Stimulated activated CD8-positive, alpha-beta memory T cell treated with anti-CD3 and anti-CD28 coated beads, Interleukin-15, amount 100 ng/mL, for 24 hours (primary cell): ENCODE measurements at places on chromosomes 2 and 18.

DNA sequence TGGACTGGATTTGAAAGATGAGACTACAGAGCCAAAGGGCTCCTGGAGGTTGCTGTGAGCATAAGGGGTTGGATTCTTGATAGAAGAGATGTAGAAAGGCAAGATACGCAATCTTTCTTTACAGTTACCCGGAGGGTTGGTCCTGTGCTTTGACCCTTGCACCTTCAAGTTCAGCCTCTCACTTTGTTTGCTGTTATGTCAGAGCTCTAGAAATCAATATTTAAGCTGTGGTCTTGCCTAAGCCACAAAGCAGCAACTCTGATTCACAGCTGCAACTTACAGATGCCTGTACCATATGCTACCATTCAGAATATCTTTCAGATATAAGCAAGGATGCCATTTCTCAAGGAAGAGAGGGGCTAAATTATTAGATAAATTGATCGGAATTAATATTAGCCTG lies 943.1 kb upstream of the LRRTM1 start:
- DNase-seq = no peak

GRCh38 chr2:202717598-202718310 lies 83.0 kb downstream of the FAM117B start:
- no peak for DNase-seq

GRCh38 chr2:42368817-42369531 lies 8.0 kb upstream of the COX7A2L start:
- no peak for DNase-seq

- DNase-seq = no peak
Measured at GRCh38 chr2:143730155-143730952, 601.1 kb downstream of the ARHGAP15 start.

DNA sequence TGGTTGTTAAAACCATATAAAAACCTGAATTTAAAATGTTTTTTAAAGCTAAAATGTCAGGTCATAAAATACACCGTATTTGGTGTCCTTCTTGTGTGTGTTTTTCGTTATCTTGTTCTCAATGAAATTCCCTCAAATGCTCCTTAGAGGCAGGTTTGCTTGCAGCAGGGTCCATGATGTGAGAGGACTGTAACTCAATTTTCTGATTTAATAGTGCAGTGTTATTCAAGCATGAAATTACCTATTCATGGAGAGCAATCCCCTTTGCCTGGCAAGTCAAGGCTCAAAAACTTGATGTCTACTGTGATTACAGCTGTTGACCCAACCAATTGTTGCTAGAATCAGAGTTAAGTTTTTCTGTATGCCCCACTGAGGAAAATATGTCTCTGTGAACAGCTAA lies 318.2 kb downstream of the GALNT13 start:
- no peak for DNase-seq

- DNase-seq = no peak
Measured at GRCh38 chr2:231854616-231855125, 68.4 kb downstream of the COPS7B start.

DNA sequence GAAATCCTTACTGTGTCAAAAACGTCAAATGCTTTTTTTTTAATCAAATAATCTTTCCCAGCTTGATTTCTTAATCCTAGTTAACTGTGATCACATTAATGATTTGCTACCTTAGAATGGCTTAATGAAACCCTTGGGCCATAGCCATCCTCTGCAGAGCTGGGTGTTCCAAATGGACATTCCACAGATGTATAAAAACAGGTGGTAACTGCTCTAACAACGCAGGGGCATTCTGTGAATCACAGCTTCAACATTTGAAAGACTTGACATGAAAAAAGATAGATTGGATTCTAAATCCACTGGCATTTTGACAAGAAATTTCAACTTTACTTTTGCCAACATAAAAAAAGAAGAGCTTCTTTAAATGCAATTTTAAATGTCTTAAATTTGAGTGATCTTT lies 69.8 kb upstream of the RASGRP3 start:
- no peak for DNase-seq

GRCh38 chr2:2879781-2880180 lies 497.8 kb downstream of the EIPR1 start:
- DNase-seq = no peak

DNA sequence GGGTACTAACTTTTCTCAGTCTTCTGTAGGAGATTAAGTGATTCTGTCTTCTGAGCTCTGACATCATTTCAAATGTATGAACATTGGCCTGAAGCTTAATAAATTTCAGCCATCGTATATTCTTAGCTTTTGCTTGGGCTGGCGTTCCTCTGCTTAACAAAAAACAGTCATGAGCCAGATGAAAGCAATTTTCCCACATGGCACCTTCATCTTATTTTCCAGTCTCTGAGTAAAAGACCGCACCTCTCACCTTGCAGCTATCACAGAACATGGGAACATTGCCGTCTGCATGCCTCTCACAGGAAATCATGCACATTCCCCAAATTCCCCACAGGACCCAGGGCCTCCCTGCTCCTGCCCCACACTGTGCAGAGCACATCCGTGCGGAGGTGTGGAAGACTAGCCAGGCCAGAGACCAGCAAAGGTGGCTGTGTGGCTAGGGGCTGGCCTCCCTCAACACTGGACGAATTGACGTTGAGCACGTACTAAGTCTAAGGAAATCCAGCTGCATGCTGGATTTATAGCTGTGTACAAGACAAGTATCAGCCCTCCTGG lies 531.8 kb upstream of the ID2 start:
- DNase-seq = no peak

- no peak for DNase-seq
Measured at GRCh38 chr2:191691016-191691735, 13.2 kb downstream of the NABP1 start.

GRCh38 chr2:167861574-167862193 lies 385.7 kb downstream of the STK39 start:
- no peak for DNase-seq

GRCh38 chr2:3762771-3763447 lies 59.5 kb downstream of the DCDC2C start:
- no peak for DNase-seq

GRCh38 chr2:55431982-55432627 lies 12.4 kb upstream of the CCDC88A start:
- no peak for DNase-seq

- no peak for DNase-seq
Measured at GRCh38 chr2:109637749-109638570, 23.8 kb downstream of the SOWAHC start.

GRCh38 chr2:40487602-40488001 lies 35.7 kb upstream of the SLC8A1 start:
- DNase-seq = no peak

GRCh38 chr2:20175931-20176330 lies 49.0 kb downstream of the SDC1 start:
- DNase-seq = no peak

- no peak for DNase-seq
Measured at GRCh38 chr2:102540882-102541281, 67.9 kb downstream of the SLC9A4 start.

- no peak for DNase-seq
Measured at GRCh38 chr18:62186499-62186773, 420 bp downstream of the PIGN start.

DNA sequence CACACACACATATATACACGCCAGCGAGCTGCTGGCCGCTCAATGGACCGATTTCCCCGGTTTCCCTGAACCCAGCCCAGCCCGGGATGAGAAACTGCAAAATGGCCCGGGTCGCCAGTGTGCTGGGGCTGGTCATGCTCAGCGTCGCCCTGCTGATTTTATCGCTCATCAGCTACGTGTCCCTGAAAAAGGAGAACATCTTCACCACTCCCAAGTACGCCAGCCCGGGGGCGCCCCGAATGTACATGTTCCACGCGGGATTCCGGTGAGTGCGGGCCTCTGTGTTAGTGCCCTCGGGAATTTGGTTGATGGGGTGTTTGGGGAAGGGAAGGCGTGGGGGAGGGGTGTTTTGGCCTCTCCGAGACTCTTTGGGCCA lies 392 bp downstream of the ST8SIA3 start:
- no peak for DNase-seq

- no peak for DNase-seq
Measured at GRCh38 chr18:37534627-37535026, 31.0 kb downstream of the CELF4 start.

- DNase-seq = no peak
Measured at GRCh38 chr2:151262629-151263028, 966 bp upstream of the RBM43 start.

- DNase-seq = no peak
Measured at GRCh38 chr2:24262421-24262970, 87.6 kb downstream of the FAM228A start.

DNA sequence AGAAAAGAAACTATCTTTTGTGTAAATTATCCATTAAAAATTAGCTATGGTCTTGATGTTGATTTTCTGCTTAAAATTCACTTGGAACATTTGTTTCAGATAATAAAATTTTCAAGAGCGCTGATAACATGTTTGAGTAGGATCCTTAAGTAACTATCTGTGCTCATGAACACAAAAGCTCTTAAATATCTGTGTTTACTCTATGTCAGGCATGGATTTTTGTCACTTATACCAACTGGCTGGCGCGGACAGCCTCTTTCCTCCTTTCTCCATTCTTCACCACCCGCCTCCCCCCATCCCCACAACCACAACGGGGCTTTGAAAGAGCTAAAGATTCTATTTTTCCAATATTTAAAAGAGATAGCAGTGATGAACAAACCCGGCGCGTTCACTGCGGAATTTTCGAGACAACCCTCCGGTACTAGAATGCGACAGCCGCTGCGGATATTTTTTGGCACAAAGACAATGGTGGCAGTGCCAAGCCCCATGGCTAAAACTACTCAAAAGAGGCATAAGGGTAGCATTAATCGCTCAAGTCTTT lies 181.5 kb downstream of the TCF4 start:
- DNase-seq = no peak

DNA sequence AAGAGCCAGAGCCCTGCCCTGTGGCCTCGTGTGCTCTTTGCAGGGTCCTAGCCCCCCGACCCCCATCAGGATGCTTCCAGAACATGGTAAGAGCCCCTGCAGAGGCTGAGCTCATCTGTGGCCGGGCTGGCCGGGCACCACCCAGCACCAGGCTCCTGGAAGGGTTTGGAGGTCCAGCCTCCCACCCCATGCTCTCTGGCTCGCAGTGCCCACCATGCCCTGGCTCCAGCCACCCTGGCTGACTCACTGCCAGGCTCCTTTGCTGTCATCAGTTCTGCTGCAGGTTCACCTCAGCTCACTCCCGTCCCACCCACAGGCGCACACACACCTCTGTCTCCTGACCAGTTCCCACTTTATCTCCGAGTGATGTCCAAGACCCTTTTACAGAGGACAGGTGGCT lies 37.5 kb downstream of the EIF4E2 start:
- no peak for DNase-seq

GRCh38 chr2:213004197-213004821 lies 147.1 kb downstream of the IKZF2 start:
- no peak for DNase-seq

DNA sequence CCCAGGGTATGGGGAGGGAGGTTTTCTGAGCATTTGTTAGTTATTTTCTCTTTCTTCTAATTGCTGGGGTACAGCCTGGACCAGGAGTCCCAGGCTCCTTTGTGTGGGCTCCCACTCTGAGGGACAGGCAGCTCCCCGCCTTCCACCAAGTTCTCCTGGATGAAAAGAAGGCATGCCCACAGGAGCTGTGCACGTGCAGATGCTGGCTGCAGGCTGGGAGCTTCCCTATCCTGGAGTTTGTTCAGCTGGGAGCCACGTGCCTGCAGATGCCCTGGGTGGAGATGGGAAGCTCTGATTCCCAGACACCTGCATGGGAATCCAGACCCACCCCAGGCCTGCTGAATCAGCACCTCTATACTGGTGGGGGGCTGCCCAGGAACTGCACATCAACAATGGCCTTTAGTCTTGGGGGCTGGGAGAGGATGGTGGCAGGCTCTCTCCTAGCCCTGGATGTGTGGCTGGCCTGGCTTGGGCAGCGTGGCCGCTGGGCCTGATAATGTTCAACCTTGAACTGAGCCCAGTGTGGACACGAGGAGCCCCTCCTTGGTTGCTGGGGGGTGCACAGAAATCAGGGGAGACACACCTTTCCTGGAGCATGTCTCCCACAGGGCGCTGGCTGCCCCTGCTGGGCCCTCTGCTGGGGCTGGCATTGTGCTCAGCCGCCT lies 233.6 kb upstream of the HS6ST1 start:
- no peak for DNase-seq

DNA sequence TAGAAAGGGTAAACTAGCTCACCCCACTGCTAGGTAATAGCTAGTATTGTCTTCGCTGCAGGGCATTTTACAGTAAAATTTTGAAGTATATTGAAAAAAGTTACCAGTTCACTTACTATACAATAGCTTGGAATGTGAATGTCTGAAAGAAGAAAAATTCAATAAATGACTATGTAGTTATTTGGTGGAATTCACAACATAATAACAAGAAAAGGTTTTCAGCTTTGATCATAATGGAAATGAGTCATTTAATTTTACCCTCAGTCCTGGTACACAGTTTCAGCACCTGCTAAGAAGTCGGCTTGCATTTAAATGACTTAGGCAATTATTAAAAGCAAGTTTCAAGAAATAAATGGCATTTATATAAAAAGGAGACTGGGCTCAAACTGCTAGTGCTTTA lies 90.4 kb downstream of the NUP35 start:
- no peak for DNase-seq

DNA sequence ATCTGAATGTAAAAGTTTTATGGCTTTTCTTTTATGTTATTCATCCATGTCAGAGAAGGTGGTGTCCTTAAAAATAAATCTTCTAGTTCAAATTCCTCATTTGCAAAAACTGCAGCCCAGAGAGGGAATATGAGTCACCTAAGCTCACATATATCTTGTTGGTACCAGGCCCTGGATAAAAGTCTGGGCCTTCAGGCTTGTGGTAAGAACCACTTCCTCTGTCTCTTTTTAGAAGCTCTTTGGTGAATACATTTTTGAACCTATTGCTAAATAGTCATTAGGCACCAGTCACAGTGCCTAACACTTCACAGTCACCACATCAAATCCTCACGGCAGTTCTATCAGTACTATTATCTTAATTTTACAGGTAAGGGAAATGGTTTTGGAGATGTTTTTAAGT lies 199.2 kb downstream of the KCNS3 start:
- DNase-seq = no peak

DNA sequence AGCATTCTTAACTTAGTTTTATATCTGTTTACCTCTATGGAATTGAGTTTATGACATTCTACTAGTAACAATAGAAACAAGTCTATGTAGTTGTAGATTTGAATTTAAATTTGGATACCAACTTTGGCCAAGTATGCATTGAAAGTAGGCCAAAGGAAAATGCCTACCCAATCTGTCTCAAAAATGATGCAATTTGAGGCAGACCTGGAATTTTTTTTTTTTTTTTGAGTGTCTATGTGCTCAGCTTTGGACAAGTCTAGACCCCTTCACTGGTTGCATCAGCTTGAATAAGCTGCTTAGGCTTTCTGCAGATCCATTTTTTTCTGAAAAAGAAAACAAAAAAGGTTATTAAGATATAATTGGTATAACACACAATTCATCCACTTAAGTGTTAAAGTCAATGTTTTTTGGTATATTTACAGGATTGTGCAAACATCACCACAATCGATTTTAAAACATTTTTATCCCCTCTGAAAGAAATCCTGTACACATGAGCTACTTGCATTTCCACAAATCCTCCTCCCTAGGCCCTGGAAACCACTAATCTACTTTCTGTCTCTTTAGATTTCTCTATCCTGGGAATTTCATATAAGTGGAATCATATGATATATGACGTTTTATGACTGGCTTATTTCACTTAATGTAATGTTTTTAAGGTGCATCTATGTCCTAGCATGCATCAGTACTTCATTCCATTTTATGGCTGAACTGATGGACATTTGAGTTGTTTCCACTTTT lies 185.1 kb upstream of the CCDC68 start:
- DNase-seq = no peak
